ENCODE measurements at places on chromosomes 2 and 18.

GRCh38 chr2:237161189-237161588 is 75.5 kb downstream of the COPS8 start:
- no peak for DNase-seq

DNA sequence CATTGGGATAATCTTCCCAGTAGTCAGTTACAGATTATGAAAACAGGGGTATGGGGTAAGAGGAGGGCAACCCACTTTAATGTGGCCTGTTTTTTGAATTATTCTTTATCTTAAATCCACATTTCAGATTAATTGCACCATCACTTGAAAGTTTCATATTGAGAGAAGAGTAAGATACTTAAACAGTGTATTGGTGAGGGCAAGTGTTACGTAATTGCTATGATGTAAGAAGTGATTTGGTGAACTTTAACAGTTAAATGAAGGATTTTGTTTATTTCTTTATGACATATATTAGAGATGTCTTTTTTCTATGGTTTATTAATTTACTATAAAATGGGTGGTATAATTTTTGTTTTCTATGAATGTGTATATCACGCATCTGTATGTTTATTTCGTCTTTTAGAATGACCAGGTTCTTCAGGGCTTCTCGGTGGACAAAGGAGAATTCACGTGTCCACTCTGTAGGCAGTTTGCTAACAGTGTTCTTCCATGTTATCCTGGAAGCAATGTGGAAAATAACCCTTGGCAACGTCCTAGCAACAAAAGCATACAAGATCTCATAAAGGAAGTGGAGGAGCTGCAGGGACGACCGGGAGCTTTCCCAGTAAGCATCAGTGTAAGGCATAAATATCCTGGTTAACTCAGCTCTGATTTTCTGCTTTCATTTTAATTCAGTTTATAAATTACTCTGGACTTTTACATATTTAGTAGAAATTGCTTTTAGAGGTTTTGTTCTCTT is 171.2 kb upstream of the MYO3B start:
- DNase-seq, result no peak

GRCh38 chr2:70991742-70992141 is 2.9 kb downstream of the TEX261 start:
- DNase-seq, result no peak

- peak; percentile 16 for DNase-seq
Observed at GRCh38 chr2:240733803-240734495, 42.3 kb downstream of the AQP12A start.

- no peak for DNase-seq
Observed at GRCh38 chr2:146235158-146235557, 1609.7 kb upstream of the ACVR2A start.

GRCh38 chr2:10405448-10405847 is 42.7 kb downstream of the ODC1 start:
- no peak for DNase-seq

GRCh38 chr2:132420816-132421805 is 4.5 kb downstream of the GPR39 start:
- DNase-seq, result no peak

GRCh38 chr2:51707625-51708024 is 675.7 kb upstream of the NRXN1 start:
- DNase-seq, result no peak

DNA sequence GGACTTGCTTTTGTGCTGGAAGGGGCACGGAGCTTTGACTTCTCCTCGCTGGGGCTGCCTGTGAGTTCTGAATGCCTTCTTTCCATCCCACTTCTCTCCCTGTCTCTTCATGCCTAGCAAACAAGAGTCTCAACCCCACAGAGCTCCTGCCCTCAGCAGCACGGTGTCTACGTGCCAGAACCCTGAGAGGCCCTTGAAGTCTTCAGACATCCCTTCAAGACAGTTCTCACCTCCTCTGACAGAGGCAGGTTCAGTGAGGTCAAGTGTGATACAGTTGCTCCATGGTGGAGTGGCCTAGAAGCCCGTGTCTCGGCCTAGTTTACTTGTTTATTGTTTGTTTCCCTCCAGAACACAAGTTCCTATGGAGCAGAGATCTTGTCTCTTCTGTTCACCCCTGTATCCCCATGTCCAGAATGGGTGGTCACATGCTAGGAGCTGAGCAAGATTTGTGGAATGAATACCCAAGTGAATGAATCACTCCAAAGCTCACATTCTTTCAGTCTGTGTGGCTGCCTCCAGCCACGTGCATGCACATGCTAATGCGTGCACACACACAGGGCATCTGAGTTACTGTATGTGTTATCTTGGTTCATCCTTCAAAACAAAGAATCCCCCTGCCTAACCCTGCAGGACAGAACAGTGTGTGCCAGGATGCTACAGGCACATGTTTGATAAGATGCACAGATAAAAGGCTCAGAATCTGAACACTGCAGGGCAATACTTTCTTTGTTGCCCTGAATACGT is 391.6 kb downstream of the NBAS start:
- no peak for DNase-seq

DNA sequence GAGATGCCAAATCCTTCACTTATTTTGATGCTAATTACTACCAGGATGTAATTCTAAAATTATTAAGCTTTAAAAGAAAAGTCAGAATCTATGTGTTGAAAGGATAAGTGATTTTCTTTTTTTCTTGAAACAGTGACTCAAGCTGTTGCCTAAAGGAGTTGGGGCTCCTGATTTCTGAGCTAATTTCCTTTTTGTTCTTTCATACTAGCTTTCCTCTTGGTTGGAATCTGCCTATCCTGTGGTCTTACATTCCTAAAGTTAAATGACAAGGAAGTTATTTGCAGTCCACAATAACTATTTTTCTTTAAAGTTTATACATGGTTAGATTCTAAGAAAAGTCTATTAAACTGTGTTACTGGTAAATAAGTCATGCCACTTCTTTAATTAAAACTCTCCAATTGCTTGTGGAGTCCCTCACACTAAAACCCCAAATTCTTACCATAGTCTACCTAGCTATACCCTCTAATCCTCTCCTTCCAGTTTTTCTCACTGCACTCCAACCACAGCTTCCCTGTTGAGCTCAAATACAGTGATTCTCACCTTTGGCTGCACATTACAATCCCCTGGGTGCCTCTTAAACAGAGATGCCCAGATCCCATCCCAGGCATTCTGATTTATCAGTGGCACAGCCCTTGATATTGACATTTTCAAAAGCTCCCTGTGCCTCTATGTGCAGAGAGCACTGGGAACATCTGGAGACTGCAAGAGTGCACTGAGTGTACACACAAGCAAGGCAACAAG is 63.3 kb upstream of the EFEMP1 start:
- no peak for DNase-seq

DNA sequence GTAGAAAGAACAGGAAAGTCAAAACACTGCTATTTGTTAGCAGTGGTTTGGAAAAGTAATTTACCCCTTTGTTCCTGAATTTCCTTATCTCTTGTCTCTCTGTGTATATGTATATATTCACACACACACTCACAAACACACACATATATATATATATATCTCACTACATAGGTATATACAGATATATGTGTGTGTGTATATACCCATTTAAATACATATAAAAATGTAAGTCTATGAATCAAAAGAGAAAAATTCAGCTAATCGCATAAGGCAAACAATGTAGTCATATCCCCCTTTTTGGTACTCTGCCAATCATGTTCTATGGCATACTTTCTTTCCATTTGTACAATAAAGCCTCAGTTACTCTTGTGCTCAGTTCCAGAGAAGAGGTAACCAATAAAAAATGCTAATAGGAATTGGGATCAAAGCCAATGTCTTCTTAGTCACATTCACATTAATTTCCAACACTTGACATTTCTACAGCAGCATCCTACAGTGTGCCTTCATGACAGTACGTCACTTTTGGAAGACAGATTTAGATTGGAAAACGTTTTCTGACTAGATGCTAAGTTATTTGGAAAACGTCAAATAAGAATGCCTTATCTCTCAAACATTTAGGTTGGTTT is 94.6 kb downstream of the MC4R start:
- DNase-seq, result no peak

DNA sequence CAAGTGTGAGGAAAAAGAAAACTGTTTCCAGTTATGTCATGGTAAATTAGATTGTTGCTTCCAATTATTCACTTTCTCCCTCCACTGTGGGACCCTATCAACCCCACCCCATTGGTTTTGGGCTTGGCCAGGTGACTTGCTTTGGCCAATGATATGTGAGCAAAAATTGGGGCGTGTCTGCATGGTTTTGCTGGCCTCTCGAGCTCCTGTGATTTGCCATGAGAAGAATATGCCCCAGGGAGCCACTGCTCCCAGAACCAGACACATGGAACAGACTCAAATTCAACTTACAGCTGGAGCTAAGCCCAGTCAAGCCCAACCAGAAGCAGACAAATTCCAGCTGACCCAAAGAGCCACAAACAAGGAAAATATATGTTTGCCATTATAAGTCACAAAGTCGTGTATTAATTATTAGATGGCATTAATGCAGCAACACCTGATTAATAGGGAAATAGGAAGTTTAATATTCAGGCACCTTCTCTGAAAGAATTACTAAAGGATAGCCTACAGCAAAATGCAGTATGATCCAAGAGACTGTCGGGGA is 248.9 kb downstream of the ANAPC1 start:
- DNase-seq, result no peak

GRCh38 chr2:234691968-234692955 is 195.4 kb upstream of the ARL4C start:
- no peak for DNase-seq

DNA sequence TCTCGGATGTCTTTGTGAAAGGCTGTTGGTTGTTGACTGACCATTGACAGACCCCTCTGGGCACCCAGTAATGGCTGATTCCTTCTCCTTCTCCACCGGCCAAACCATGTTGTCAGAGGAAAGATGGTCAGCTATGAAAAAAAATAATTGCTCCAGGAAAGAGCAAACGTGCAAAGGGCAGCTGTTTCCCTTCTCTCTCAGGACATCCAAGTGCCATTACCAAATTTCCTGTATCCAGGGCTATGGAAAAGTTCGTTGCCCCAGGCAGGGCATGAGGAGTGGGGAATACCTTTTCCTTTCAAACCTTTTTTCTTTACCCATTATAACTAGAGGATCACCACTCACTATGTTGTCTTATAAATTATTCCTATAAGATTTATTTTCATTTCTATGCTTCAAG is 321.5 kb upstream of the HNRNPA3 start:
- DNase-seq, result no peak

- DNase-seq, result no peak
Observed at GRCh38 chr2:46666044-46666679, 186.8 kb downstream of the TMEM247 start.

GRCh38 chr2:213627835-213628460 is 343.7 kb downstream of the SPAG16 start:
- DNase-seq, result no peak

DNA sequence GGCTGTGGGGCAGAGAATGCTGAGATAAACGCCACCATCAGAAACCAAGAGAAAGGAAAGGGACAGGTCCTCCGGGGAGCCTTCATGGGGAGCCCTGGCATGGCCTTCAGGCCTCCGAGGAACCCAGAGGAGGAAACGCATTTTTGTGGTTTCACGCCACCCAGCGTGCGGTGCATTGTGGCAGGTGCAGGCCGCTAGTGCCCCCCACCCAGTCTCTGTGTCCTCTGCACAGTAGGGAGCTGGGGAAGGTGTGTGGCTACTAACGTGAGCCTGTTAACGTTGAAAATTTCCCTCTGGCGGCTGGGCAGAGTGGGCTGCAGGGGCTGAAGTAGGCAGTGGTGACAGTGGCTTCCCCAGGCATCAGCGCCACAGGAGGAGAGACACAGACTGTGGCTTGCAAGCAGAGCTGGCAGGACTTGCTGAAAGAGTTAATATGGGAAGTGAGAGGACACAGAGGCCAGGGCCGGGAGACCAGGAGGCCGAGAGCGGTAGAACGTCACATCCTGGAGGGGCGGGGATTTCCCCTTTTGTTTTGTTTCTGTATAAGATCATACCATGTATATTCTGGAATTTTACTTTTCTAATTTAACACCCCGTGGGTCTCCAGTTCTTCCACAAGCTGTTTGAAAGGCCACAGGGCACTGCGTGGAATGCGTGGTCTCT is 166.9 kb downstream of the GBX2 start:
- DNase-seq, result no peak

GRCh38 chr2:113076954-113077669 is 9.3 kb downstream of the IL1F10 start:
- DNase-seq, result no peak

- no peak for DNase-seq
Observed at GRCh38 chr2:158499383-158499782, 42.6 kb downstream of the PKP4 start.

DNA sequence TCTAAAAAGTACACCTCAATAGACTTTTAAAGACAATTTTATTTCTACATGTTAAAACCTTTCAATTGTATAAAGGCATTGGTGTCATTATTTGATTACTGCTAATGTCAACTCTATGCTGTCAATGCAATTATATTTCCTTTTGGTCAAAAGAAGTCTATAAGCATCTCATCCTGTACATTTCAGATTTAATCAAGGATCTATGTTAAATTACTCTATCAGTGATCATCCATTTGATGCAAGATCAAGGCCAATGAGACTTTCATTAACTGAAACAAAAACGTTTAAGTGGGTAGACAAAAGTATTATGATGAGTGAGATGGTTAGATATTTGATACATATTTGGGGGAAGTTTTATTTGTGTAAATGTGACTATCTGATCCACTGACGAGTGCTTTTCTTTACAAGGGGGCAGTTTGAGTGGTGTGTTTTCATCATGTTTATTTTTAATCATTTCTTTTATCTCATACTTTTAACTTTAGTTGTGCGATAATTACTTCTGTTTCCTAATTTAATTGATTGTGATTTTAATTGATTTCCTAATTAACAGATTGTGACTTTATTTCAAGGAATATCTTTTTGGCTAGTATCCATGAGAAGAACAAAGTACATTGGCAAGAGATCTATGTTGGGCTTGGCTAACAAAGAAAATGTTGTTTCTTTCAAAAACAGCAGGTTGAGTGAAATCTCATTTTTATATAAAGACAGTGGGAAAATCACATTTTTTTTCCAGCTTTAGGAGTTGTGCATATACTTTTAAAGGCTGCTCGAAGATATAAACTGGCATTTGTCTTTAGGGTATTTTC is 1.1 kb downstream of the ARHGAP28 start:
- no peak for DNase-seq

DNA sequence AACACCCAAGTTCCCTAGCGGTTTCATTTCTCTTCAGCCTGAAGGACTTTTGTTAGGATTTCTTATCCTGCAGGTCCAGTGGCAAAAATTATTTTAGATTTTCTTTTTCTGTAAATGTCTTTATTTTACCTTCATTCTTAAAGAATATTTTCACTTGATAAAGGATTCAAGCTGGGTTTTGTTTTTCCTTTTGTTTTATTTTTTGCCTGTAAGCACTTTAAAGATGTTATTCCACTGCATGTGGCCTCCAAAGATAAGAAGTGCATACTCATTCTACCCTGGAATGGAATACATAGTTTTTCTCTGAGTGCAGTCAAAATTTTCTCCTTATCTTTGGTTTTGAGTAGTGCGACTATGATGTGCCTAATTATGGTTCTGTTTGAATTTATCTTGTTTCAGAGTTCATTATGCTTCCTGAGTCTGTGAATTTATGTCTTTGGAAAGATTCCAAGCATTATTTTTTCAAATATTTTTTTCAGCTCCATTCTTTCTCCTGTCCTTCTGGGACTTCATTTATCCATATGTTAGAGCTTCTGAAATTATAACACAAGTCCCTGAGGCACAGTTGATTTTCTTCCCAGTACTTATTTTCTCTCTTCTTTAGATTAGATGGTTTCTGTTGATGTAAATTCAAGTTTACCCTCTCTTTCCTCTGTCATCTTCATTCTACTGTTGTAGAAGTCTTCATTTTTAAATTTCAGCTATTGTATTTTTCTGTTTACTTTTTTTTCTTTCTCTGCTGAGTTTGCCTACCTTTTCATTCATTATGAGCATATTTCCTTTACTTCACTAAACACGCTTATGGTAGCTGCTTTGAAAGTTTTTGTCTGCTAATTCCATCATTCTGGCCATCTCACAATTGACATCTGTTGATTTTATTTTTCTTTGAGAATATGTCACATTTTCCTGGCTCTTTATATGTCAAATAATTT is 69.6 kb downstream of the MAPRE2 start:
- no peak for DNase-seq

Data from activated CD4-positive, alpha-beta T cell treated with anti-CD3 and anti-CD28 coated beads, Interleukin-2, amount 50 U/mL, for 4 hours (primary cell).